Bronchial epithelial cell (primary cell): ENCODE measurements at places on chromosomes 11 and 22.

DNA sequence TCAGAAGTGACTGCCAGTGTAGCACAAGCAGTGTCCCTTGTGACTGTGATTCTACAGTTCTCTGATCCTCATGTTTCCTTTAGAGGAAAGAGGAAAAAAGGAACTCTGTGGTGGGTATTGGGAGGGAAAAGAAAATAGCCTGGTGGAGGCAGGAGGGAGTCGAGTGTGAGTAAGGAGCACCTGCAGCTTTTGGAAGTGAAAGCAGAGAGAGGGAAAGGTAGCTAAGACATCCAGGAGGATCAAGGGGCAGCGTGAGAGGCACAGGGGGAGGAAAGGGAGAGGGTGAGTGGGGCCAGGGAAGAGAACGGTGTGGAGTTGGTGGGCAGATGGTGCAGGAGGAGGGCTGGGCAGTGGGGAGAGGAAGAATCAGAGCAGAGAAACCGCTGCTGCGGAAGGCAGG lies 12.4 kb downstream of the TMA7B start:
- no peak for DNase-seq

DNA sequence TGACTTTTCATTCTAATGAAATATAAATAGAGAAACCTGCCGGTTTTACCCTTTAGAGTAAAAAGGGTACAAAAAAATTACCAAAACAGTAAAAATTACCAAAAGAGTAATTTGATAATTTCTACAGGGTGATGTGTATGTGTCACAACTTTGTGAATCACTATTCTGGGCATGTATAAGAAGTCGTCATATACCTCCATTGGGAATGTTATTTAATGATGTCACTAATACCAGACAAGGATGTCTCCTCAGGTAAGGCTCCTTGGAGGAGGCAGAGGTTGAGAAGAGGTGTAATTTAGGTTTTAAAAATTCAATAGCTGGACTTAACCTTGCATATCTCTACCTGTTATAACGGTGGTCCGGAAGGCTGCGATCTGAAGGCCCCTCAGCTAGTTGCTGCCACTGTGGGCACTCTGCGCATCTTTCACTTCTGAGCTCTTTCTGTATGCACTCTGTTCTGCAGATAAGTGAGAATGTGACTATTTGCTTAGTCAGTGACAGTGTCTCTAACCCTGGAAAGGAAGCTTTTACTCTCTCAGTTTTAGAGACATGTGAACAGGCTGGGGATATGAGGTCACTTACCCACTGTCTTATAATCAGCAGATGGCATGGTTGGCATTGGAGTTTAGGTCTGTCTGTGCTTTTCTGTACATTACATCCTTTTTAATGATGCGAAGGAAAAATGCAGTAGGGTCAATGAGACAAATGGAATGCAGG lies 987 bp upstream of the NCR3LG1 start:
- DNase-seq, result peak; percentile 53

DNA sequence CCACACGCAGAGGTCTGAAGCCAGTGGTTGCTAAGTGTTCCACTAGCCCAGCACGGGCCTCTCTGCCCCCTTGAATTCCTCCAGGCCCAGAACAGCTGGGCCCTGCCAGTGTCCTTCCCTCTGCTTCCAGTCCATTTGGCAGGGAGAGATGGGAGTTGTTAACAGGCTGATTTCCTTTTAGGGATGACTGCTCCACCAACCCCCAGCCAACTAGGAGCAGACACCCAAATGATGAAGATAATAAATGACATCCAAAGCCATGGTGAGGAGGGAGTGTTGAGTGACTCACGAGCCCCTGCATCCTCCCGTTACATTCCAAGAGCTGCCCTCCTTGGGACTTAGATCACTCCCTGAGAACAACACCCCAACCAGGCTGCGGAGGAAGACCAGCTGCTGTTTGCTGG lies 20.6 kb downstream of the PARVA start:
- no peak for DNase-seq

DNA sequence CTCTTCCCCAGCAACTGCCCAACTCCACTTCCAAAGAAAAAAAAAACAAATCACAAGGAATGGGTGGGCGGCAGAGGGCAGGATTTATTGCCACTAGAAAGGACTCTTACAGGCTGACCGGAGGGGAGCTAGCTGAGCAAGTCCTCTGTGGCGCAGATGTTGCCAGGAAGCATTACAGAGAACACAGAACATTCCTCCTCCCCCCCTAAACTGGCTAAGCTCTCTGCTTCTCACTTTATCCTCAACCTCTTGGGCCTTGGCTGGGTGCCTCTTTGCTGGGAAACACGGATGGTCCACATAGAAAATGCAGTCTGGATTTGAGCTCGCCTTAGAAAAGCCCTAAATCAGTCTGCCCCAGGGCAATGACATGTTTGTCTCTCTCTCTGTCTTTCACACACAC lies 12.6 kb upstream of the FJX1 start:
- DNase-seq, result no peak

DNA sequence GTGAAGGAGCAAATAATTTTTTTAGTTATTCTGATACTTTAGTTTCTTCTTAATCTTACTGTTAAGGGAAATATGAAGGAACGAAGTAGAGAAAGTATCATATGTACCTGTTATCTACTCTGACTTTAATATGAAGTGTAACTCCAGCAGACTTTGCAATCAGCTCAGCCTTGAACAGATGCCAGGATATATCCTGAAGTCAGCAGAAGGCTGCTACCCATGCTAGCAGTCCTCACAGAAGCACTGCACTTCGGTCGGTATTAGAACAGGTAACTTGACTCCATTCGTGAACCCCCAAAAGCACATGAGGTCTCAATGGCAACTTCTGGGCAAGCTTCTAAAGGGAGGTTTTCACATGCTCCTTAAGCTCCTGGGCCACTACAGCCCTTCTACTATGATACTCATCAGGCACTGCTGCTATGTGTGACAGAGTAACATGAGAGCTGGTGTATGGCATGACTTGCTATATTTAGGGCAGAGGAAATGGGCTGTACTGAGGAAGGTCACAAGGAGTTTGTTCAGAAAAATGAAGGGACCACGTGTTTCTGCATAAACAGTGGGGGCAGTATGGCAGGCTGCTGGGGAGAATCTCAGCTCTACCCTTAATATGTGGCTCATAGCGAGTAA lies 344.1 kb downstream of the SOX6 start:
- DNase-seq, result no peak

DNA sequence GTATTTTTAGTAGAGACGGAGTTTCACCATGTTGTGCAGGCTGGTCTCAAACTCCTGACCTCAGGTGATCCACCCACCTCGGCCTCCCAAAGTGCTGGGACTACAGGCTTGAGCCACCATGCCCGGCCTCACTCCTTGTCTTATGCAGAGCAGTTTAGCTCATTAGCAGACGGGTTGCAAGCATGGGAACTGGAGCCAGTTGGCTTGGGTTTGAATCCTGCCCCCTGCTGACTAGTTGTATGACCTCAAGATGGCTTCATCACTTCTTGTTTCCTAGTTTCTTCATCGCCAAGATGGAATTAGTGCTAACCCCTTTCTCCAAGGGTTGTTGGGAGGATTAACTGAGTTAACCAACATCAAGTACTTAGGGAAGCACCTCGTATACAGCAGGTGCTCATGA lies 23.4 kb upstream of the RASD2 start:
- no peak for DNase-seq

- DNase-seq, result no peak
These were observed 254.8 kb downstream of the CNTN5 start for GRCh38 chr11:99275521-99275920.

DNA sequence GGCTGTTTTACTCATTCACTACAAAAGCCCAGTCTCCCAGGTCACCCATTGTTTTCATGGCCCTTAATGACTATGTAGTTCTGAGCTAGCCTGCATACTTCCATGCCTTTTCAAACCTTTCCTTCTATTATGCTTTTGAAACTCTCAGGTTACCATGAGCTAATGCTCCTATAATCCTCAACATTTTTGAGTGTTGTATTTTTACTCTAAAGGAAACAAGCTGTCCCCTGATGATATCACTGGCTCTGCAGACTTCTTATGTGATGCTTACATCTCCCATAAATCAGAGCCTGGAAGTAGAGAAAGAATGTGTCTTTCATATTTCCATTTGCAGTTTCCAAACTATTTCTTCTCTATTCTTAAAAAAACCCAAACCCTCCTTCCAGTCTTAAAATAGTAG lies 159.0 kb upstream of the RAG2 start:
- DNase-seq, result no peak

GRCh38 chr22:22999523-22999922 lies 70.8 kb upstream of the GNAZ start:
- DNase-seq, result peak; percentile 46

DNA sequence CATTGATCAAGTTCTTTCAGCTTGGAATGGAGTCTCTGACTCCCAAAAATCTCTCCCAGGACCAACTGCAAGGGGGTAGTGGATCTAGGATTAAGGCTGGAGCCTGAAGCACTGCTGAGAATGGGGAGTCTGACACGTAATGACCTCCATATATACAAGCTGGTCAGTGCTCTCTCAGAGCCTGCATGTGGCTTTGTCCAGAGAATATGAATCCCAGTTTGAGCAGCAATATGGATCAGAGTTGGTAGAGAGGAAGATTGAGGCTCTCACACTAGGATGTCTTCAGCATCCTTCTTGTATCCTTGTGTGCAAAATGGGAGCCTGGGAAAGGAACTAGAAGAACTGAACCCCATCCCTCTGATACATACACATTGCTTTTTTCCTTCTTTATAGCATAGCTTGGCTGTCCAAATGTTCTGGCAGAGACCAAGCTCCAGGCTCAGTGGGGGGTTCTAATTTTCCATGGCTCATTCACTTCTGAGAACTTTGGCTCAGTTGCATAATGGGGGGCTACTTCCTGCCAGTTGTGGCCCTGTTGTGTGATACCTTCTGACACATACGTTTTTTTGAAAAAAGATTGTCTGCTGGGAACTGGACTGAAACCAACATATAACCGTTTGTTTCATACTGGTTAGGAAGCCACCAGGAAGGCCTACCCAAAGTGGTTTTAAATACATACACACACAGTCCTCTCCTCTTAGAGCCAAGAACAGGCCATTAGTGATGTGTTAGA lies 138.2 kb downstream of the ETS1 start:
- DNase-seq, result no peak

- peak; percentile 66 for DNase-seq
These were observed 11.8 kb downstream of the UPB1 start for GRCh38 chr22:24506802-24507438.

- DNase-seq, result peak; percentile 61
These were observed 13.9 kb downstream of the CRTAM start for GRCh38 chr11:122852074-122852795.

DNA sequence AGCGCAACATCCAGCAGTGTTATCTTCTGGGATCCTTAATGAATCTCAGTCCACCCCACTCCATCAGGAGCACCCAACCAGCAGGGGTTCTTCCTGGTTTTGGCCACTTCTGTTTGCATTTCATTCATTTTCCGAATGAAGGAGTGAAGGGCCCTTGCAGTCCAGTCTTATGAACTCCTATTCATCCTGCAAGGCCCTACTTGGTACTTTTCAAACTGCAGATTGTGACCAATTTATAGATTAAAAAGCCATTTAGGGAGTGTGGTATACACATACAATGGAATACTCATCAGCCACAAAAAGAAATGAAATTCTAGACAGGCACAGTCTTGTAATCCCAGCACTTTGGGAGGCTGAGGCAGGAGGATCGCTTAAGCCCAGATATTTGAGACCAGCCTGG lies 10.2 kb upstream of the MN1 start:
- DNase-seq, result no peak

GRCh38 chr11:12088047-12088481 lies 22.3 kb upstream of the MICAL2 start:
- peak; percentile 82 for DNase-seq

GRCh38 chr11:62882431-62882749 lies 1.7 kb downstream of the SLC3A2 start:
- DNase-seq, result no peak
